Stimulated activated CD4-positive, alpha-beta T cell treated with anti-CD3 and anti-CD28 coated beads, Interleukin-12 subunit alpha, Interleukin-12 subunit beta, amount 100 ng/mL, for 4 hours (primary cell): ENCODE measurements at places on chromosomes 4 and X.
A peak's percentile ranks its signal among the peaks of the same experiment; 100 is the strongest.

- DNase-seq = no peak
Measured at GRCh38 chrX:64338296-64338695, 57.0 kb downstream of the MTMR8 start.

GRCh38 chrX:18047491-18047890 lies 173.2 kb downstream of the BEND2 start:
- no peak for DNase-seq

DNA sequence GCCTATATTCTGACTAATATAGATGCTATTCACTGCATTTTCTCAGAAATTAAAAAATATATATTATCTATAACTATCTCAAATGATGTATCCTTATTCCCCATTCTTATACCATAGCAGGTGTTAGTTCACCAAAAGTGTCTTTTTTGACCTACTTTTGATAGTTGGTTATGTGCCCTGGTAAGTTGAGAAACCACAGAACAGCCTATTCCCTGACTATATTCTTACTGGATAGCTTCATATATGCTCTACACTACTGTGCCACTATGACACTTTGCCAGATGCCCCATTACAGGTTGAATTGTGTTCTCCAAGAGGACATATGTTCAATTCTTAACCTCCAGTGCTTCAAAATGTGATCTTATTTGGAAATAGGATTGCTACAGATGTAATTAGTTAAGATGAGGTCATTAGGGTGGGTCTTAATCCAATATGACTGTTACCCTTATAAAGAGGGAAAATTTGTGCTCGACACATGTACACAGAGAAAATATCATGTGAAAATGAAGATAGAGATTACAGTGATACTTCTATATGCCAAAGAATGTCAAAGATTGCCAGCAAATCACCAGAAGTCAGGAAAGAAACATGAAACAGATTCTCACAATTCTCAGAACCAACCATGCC lies 76.1 kb downstream of the LRBA start:
- no peak for DNase-seq

GRCh38 chrX:28979877-28980276 lies 392.6 kb downstream of the IL1RAPL1 start:
- DNase-seq = no peak

GRCh38 chr4:105088110-105088879 lies 58.4 kb upstream of the TET2 start:
- no peak for DNase-seq

DNA sequence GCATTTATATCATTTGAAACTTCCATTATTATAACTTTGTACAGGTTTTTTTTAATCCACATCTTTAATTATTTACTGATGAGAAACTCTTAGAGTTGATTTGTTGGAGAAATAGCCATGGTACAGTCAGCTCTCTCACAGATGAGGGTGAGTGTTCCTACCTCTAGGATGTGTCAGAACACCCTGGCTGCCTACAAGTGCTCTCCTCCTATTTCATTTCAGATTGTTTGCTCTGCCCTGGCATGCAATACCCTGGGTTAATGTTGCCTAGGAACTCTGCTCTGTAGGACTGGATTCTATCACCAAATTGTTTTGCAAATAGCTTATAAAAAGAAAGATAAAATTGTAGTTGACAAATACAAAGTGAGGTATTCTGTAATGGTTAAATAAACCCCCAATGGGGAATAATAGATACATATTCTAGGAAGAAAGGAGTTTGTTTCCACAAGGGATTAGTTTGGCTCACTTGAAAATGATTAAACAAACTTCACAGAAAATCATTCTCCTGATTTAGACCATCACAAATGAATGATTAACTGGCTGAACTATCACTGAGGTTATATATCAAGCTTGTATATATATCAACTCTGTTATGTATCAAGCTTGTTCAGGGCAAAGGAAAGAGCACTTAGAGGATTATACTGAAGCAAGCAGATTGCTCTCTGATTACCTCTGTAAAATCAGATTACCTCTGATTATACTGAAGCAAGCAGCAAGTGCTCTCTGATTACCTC lies 150.0 kb downstream of the PDE5A start:
- no peak for DNase-seq

DNA sequence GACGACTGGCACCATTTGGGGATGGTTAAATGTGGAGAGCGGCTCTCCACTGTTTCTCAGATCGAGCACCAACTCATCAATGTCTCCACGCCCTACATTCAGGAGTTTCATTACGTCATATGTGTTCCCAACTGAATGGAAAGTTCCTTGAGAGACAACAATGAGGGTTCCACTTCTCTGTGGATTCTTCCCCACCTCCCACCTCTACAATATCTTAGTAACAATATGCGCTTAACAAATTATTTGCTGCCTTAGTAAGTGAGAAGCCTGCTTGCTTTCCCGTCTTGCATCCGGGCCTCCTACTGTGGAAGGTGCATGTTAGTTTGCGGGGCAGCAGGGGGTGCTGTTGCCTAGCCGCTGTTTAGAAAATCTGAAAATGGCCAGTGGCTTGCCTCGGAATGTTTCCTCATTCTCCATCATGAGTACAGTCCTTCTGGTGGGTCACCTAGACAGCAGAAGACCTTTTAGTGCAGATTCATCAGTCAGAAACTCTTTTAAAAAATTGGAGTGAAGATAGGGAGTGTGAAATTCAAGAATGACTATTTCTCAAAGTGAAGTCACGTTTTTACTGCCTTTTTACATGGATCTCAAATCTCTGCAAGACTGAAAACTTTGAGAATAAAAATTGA lies 55.7 kb downstream of the PHOX2B start:
- peak; percentile 11 for DNase-seq

DNA sequence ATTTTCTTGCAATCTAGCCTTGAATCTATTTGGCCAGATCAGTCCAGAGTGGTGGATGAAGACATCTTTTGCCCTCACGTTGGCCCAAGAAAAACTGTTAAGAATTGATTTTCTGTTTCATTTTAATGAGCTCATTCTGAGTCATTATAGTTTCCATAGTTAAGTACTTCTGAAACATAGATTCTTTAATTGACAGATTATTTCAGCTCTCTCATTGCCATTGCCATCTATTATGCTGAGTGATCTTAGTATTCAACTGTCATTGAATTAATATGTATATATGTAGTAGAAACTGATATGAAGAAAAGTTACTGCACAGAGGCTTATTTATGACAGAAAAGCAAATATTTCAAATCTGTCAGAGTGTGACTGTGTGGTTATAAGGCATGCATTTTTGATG lies 45.5 kb upstream of the PPP1R2C start:
- DNase-seq = no peak

DNA sequence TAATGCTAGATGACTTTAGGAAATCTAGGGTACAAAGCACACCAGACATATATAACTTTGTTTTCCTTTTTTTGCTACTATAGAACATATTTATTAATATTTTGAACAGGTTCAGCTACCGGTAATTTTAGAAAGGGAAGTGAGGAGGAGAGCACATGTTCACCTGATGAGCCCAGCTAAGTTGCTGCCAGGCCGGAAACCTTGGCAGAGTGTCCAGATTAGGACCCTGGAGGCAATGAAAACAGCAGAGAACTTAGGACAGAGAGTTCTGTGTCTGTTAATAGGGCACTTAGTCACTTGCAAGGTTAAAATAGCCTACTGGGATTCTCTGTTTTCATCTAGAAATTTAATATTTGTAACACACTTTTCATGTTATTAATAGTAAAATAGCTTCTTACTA lies 348.9 kb upstream of the CPEB2 start:
- no peak for DNase-seq

DNA sequence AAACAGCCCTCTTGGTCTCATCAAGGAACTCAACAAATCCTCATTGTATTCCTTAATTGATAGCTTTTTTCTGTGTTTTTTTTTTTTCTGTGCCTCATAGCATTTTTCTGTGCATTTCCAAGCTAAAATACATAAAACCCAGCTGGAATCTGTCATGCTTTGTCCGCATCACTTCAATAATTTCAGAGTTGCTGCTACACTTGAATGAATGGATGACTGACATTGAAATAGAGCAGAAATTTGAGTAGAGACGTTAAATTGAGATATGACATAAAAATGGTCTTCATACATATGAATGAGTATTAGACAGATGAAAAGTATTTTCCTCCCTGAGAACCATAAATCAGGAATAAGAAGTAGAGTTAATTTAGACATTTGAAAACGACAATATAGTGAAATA lies 593.2 kb downstream of the TMA16 start:
- DNase-seq = no peak
